ENCODE measurements at places on chromosomes 13 and 19.

DNA sequence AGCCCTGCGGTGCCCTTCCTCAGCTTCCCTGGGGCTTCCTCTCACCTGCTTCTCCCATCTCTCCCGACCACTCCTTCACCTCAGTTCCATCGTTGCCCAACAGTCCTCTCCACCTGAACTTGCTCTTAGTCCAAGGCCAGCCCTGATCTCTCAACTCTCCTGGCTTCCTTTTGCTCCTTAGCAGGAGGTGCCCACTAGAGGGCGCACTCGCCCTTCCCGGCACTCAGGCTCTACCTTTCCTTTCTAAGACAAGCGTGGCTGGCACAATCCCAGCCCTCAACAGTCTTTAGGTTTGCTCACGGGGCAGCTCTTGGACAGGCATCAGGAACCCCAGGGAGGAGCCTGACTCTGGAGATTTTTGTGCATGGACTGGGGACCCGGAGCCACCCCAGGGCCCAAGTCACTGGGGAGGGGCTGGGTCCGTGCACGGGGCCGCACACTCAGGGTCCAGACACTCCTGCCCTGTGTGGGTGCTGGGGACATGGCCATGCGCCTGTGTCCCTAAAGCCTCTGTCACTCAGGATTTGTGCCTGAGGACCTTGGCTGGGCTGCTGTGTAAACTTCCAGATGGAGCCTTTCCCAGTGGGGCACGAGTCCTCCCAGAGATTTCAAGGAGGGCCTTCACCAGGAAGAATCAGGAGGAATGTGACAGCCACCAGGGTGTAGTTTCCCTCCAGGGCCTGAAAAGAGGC lies 12.1 kb upstream of the CEACAM8 start:
- no peak for DNase-seq

DNA sequence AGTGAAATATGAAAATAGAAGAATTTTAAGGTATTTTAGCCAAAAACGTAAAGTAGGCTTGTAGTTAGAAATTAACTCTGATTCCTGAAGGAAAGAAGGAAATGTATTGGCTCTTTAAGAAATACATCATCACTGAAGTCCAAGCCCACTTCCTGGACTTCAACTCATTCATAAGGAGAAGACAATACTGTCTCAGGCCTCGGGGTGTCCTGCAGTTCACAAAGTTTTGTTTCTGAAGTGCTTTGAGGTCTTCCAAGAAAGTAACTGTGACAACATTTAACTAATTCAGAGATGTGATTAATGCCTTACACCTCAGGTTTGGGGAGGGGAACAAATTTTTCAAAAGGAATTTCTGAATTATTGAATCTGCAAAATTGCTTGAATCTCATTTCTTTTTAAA lies 65.8 kb upstream of the STARD13 start:
- peak; percentile 38 for DNase-seq

DNA sequence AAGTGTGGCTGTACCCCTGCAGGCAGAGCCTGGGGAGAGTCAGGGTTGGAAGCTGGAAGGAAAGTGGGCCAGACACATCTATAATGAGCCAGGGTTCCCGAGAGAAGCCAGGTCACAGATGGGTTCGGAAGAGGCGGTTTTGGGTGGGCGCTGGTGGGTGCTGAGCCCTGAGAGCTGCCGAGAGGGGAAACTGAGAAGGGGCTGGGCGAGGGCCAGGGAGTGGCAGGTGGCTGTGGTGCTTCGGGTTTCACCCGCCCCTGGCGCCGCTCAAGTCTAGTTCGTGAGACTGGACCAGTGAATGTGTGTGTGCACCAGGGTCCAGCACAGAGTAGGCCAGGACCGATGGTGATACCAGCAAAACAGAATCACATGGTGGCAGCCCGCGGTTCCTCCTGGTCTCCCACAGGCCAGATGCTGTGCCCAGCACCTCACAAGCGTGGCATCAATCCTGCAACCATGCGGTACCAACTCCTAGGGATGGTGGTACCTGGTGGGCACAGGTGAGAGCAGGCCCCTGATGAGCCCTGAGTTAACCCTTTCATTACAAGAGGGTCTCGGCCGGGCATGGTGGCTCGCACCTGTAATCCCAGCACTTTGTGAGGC lies 1.8 kb upstream of the LRRC4B start:
- no peak for DNase-seq

DNA sequence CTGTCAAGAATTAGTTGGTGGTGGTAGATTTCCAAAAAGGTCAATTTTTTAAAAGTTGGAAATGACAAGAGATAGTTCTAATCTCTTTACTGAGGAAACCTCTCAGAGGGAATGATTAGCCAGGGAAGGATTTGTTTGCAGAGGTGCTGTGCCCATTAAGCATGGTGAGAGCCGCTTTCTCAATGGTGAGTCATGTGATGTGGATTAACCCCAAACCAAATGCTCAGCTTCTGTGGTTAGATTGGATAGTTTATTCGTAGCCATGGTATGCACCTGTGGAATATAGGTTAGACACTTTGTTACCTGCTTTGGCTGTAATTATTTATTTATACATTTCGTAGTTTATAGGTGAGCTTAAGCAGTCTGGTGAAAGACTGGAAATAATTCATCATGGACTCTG lies 7.1 kb downstream of the HNRNPM start:
- DNase-seq, result no peak

- no peak for DNase-seq
Observed at GRCh38 chr13:99414048-99414995, 87.0 kb upstream of the TM9SF2 start.

GRCh38 chr13:100443278-100443997 lies 145.2 kb downstream of the GGACT start:
- no peak for DNase-seq

DNA sequence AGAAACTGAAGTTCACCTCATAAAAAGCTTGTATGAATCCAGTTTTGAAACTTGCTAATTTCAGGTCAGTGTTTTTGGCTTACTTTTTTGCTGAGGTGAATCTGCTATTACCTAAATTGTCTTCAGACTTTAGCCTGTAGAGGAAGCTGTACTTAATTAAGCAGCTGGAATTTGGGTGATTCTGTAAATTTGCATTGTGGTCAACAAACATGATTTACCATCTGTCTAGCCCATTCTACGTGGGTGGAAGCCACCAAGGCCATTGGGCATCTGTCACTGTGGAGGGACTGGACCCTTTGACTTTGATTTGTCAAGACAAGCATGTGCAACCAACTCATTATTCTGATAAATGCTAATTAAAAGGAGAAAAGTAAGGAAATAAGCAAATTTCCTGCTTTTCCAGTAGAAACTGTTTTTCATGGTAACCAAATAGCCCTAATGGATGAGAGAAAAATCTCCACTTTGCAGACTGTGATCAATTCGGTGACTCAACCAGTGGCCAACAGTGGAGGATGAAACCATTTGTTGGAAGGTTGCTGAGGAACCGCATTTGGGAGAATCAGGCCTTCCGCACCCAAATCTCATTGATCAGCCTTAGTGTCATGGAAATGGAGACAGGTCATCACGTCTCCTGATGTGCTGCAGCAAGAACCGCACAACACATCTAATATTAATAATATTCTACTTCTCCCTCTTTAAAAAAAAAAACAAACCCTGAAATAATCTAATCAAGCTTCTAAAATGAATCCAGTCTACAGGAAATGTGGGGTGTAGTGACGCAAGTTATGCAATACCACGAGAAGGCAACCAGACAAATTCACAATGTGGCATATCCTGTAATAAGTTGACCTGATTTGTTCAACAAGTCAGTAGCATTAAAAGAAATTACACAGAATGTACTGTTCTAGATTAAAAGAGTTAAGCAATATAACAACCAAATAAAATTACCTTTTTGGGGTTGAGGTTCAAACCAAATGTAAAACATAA lies 54.3 kb downstream of the GARRE1 start:
- no peak for DNase-seq

- DNase-seq, result no peak
Observed at GRCh38 chr13:49407068-49407467, 36.8 kb downstream of the CAB39L start.

DNA sequence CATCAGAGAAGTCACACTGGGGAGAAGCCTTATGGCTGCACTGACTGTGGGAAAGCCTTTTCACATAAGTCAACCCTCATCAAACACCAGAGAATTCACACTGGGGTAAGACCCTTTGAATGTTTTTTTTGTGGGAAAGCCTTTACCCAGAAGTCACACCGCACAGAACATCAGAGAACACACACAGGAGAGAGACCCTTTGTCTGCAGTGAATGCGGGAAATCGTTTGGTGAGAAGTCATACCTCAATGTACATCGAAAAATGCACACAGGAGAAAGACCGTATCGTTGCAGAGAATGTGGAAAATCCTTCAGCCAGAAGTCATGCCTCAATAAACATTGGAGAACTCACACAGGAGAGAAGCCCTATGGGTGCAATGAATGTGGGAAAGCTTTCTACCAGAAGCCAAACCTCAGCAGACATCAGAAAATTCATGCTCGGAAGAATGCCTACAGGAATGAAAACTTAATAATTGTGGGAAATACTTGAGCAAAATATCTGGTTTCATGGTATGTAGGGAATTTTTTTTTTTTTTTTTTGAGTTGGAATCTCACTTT lies 30.7 kb downstream of the ZNF793 start:
- no peak for DNase-seq

DNA sequence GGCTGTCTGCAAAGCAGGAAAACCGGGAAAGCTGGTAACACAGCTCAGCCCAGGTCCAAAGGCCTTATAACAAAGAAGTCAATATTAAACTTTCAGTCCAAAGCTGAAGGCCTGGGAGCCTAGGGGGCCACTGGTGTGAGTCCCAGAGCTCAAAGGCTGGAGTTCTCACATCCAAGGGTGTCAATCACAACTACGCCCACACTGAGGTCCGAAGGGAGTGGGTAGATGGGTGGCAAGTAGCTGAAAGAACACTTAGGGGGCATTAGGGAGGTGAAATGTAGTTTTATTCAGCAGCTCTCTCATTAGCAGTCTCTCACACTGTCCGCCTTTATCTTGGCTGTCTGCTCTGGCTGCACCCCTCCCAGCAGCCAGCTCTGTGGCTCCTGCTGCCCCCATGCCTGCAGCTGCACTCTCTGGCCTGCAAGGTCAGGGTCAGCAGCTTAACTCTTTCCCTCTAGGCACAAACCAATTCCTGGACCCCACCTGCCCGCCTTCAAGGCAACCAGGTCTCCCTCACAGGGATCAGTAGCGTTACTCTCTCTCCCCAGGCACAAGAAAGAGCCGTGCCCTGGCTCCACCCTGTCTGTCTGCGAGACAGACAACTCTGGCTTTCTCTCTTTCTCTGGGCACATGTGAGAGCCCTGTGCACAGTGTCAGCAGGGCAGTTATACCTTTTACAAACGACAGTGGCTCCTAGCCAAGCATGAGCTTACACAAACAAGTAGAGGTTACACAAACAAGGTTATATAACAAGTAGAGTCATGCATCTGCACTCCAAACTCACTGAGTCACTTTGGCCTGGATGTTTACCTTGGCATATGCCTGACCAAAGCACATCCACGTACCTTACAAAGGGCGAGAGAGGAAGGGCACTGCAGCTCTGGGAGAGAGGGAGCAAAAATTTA lies 249.4 kb upstream of the PCDH20 start:
- DNase-seq, result no peak

GRCh38 chr13:114211446-114212157 lies 23.1 kb upstream of the CDC16 start:
- no peak for DNase-seq

DNA sequence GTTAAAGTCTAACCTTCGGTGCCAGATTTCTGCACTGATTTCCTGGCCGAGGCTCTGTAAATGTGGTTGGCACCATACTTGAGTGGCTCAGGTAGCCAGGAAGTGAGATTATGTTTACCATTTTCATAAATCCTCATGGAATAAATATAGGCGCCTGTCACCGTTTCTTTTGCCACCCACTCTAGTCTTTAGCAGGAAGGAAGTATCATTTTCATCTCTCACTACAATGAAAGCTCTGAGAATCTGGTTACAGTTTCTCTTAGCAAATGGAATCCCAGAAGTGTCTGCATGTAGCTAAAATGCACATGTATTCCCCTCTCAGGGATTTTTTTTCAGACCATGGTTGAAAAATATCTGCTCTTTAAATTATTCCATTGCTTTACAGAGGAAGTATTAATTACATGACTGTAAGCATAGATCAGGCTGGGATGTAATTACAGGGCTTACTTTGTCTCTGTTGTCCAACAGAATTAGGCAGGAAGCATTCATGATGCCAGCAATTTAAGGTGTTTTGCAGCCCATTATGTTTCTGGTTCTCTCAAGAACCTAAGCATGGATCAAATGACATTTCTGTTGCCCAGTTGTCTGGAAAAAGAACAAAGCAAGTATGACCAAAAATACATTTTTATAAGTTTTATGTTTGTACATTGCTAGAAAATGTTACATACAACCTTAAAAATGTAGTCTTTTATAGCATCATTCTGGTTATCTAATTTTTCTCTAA lies 221.7 kb upstream of the SPRY2 start:
- no peak for DNase-seq

DNA sequence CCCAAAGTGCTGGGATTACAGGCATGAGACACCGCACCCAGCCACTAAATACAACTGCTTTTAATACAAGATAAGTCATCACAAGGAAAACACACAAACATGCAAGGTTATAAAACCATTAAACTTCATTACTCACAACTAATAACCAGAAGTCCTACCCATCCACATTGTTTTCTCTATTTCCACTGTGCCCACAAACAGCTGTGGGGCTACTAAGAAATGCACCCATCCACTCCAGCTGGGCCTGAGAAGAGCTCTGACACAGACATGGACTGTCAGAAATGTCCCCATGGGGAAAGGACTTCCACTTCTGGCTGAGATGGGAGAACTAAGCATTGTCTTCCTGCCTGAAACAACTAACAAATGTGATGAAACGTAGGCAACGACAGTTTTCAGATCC lies 17.2 kb downstream of the SAFB2 start:
- DNase-seq, result no peak

DNA sequence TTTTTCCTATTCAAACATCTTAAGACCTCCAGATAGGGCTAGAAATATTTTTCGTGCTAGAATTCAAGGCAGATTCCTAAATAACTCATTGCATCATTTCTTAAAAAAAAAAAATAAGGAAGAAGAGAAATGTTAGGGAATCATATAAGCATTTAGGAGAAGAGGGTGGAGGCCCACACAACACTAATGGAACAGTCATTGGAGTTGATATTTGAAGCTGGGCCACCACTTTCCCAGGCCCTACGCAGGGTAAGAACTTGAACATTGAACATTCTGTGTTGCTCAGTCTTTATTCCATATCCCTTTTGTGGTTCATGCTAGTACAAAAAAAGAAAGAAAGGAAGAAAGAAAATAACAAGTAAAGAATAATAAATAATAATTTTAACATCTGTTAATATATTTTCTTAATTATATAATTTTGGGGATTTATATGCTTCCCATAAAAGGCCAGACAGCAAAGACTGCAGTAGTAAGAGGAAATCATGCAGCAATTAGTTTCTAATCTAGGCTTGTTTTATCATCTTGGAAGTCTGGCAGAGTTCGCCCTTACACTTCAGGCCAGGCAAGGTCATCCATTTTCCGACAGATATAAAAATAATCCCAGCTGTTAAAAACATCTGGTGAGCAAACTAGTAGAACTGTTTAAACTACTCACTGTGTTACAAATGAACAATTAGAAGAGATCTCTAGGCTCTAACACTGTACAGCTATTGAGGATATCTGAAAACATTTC lies 127.7 kb downstream of the FRY start:
- no peak for DNase-seq

Measured in AG09309 (cell line).